ENCODE measurements at places on chromosomes 1 and 21.

GRCh38 chr1:121517586-121518230, 332.9 kb downstream of the SRGAP2C start:
- no peak for DNase-seq

DNA sequence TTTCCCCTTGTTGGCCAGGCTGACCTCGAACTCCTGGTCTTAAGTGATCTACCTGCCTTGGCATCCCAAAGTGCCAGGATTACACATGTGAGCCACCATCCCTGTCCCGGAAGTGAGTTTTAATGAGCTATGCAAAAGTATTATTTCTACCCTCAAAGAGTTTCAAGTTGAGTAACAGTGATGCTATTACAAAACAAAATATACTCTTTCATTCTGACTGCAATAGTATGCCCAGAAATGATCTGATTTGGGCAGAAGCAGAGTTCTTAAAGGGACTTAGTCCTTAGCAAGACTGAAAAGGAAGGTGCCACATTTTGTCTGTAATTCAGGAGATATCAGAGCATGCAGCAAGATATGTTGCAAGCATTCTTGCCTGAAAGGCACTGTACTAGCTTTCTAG, 375.4 kb downstream of the NUF2 start:
- DNase-seq: no peak

DNA sequence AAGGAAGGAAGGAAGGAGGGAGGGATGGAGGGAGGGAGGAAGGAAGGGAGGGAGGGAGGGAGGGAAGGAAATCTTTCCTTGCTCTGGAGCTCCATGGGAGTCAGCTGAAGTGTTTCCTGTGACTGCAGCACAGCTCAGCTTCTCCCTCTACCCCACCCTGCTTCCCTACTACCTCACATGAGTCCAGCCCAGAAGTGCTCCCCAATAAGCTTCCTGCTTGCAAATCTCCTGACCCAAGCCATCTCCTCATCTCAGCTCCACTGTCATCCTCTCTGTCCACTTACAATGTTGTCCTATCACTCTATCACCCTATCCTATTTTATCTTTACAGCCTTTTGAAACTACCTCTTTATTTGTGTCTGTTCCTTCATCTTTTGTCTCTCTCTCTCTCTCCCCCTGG, 52.9 kb upstream of the SSBP3 start:
- DNase-seq: no peak

DNA sequence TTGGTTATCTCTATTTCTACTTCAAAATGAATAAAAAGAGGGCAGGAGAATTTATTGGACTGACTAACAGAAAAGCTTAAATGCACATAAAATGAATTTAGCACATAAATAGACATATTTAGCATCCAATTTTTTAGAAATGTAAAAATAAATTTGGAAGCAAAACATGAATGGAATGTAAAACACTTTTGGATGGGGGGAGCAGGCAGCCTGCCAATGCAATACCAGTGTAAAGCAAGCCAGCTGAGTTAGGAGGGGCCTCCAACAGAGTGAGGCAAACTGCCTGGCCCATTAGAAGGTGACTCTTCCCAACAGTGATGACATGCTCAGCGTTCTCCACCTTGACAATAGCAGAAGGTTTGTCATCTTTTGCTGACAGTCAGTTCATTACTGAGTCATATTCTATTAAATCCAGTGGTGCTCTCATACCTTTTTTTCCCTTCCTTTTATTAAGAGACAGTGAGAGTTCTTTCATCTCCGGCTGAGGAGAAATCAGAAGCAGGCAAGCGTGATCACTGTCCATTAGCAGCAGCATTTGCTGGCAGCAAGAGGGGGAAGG, 19.5 kb upstream of the EXO1 start:
- no peak for DNase-seq

- DNase-seq: no peak
These were observed 173.6 kb downstream of the ADGRL2 start for GRCh38 chr1:81974222-81974841.

- DNase-seq: no peak
These were observed 171.0 kb downstream of the LRRC40 start for GRCh38 chr1:70034403-70034802.
